Stimulated activated naive CD8-positive, alpha-beta T cell treated with anti-CD3 and anti-CD28 coated beads, Interleukin-15, amount 100 ng/mL, for 72 hours (primary cell): ENCODE measurements at places on chromosomes 5 and 9.

DNA sequence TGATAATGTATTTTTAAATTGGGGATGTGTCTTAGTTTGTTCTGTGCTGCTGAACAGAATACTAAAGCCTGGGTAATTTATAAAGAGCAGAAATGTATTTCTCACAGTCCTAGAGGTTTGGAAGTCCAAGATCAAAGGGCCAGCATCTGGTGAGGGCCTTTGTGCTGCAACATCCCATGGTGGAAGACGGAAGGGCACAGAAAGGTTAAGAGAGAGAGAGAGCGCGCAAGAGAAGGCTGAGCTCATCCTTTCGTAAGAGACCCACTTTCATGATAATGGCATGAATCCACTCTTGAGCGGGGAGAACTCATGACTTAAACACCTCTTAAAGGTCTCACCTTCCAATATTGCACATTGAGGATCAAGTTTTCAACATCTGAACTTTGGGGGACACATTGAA, 79.1 kb upstream of the GOLM1 start:
- DNase-seq: no peak

- DNase-seq: no peak
Measured at GRCh38 chr5:142096382-142096781, 12.2 kb upstream of the NDFIP1 start.

- no peak for DNase-seq
Measured at GRCh38 chr5:170223360-170223759, 9.4 kb upstream of the C5orf58 start.

DNA sequence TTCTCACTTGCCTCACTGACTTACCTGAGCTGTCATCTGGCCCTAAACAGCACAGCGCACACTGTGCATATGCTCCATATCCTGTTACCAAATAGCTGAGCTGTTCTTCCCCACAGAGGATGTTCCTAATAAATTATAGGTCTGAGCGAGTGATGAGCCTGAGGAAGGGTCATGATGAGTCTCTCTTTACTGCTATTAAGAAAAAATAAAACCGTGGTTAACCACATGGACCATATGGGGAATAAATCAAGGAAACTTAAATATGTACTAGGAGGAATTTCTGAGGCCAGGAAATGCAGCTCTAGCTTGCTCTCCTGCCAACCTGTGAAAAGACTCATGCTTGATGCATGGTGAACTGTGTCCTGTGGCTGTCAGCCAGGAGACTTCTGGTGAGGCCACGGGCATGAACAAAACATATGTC, 424.8 kb upstream of the DMAC1 start:
- no peak for DNase-seq

DNA sequence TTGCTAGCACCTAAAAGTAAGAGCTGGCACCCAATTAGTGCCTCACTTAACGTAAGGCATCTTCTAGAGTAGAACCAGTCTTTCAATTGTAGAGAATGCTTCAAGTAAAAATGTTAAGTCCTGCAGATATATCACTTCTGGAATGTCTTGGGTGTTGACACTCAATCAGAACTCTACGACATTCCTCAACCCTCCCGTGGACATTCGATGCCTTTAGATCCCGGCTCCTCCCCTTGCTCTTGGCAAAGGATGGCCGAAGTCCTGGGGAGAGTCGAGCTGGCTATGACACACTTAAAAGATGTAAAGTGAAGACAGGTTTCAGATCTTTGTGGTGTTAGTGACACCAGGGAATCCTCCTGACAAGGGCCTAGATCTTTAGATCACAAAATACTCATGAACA, 87.5 kb upstream of the ERCC6L2 start:
- DNase-seq: no peak

DNA sequence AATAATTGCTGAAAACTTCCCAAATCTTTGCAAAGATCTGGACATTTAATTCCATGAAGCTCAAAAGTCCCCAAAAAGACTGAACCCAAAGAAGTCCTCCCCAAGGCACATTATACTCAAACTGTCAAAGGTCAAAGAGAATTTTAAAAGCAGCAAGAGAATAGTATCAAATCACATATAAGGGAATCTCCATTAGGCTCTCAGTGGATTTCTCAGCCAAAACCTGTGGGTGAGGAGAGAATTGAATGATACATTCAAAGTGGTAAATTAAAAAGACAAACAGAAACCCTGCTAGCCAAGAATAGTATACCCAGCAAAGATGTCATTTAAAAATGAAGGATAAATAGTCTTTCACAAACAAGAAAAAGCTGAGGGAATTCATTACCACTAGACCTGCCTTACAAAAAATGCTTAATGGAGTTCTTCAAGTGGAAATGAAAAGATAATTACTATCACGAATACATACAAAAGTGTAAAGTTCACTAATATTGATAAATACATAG, 134.1 kb downstream of the NDUFS4 start:
- DNase-seq: no peak

GRCh38 chr5:127931396-127931795, 152.2 kb upstream of the SLC12A2 start:
- no peak for DNase-seq

GRCh38 chr5:143364061-143364460, 39.4 kb downstream of the NR3C1 start:
- no peak for DNase-seq

- DNase-seq: no peak
Measured at GRCh38 chr5:17806818-17807468, 172.7 kb downstream of the TAF11L14 start.

DNA sequence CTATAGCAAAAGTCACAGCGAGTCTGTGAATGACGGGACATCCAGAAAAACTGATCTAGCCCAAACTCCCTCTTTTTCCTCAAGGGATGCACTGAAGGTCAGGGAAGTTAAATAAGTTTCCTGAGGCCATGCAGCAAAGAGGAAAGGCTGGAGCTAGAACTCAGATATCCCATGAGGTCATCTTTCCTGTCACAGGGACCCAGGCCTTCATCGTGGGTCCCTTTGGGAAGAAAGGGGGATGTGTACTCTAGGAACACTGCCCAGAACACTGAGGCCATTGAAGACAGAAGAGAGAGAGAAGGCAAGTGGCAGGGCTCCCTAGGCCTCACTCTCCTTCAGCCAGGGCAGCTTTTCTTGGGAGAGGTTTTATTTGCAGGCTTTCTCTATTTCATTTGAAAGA, 182.0 kb downstream of the EBF1 start:
- DNase-seq: no peak

DNA sequence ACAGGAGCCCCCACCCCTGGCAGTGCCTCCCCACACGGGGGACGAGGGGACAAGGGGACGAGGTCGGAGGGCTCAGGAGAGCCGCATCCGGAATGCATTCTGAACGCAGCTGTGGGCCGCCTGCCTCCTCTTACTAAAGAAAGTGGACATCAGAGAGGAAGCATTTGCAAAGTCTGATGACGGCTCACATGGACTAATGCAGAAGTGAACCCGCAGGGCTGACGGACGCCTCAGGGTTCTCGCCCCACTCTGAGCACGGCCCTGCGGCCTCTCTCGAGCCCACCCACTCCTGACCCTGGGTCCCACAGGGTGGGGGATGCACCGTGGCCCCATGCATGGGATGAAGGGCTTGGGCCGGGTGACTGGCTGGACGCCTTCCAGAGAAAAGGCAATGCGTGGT, 5.9 kb downstream of the LPCAT1 start:
- DNase-seq: no peak

DNA sequence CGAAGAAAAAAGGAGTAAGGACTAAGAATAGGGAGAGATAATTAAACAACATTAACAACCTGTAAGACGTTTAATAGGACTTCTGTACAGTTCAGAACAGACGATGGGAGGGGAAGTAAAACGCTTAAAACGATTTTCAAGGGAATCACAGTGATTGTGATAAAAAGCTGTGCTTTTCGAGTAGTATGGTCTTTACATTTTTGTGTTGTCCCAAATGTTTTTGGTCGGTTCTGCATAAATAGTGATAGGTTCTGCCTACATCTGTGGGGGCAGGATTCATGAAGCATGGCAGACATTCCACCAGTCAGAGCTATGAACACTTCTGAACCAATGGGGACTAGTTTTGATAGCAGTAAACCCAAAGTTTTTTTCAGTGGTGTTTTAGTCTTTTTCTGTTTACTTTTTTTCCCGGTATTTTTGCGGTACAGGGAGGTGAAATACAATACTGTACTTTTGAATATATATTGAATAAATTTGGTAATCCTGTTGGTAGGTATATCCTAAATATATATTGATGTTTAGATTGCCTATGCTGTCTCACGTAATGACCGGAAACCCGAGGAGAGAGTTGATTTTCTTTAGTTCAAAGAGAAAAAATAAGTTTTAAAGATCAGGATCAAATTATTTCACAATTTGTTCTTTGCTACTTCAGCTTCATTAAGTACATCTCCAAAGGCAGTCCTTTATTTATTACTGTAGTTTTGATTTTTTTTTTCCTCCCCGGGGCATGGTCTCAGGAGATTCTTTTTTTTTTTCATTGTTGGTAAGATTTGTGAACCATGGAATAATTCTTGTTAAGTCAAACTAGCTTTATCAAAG, 1.3 kb downstream of the ERBIN start:
- DNase-seq: peak; percentile 26

DNA sequence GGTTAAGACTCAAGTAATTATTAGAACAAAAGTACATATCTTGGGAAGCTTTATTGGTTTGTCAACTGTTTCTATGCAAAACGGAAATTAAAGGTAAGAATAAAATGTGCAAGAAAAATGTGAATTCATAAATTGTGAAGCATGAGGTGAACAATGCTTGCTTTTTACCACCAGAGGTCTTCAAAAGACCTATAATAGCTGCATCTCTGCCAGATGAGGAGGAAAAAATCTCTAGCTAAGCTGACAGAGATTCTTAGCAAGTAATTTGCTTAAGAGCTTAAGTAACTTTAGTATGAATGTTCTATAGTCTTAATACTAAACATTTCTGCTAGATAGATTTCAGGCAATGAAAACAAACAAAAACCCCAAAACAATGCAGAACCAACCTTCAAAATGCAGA, 54.1 kb downstream of the MRPS30 start:
- no peak for DNase-seq

- no peak for DNase-seq
Measured at GRCh38 chr5:31194468-31194813, 955 bp downstream of the CDH6 start.

DNA sequence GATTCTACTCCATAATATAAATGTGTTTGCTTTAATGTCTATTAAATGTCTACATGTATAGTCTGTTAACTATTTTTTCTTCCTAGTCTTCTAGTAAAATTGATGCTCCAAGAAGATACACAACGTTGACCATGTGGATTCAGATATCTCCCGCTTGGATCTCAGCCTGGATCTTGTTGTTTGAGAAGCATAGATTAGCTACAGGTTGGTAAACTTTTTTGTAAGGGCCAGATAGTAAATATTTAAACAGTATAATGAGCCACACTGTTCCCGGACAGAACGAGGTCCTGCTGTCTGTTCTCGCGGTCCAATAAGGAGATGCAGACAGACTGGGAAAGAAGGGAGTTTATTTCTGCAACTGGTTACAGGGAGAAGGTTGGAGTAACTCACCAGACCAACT, 86.2 kb upstream of the IL12B start:
- DNase-seq: no peak

GRCh38 chr5:164610374-164610773, 1105.0 kb downstream of the MAT2B start:
- DNase-seq: no peak

- DNase-seq: no peak
Measured at GRCh38 chr5:134257176-134257575, 31.3 kb upstream of the PPP2CA start.

- no peak for DNase-seq
Measured at GRCh38 chr5:126046846-126047571, 376.2 kb upstream of the GRAMD2B start.

GRCh38 chr5:54736003-54736797, 218.6 kb downstream of the SNX18 start:
- no peak for DNase-seq
